ENCODE measurements at places on chromosomes 3 and 15.

DNA sequence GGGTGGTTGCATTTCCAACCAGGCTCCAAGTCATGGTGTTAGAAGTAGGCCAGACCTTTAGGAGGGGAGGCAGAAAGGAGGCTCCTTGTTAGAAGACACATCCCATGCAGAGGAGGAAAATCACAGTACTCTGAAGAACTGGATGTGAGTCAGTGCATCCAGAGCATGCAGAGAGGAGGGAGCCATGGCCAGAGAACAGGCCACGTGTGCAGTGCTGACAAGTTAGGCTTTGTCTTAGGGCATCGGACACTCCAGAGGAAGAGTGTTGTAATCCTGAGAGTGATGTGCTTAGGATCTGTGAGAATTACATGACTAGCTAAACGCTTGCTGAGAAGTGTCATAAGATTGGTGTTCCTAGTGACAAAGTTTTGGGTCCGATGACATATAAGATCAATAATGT, 456.5 kb upstream of the THRB start:
- DNase-seq: no peak

- DNase-seq: no peak
These were observed 747 bp downstream of the NSUN3 start for GRCh38 chr3:94063496-94064119.

GRCh38 chr3:31247850-31248562, 284.7 kb upstream of the STT3B start:
- no peak for DNase-seq

GRCh38 chr3:196081002-196081833, 672 bp downstream of the TFRC start:
- peak; percentile 35 for DNase-seq

- no peak for DNase-seq
These were observed 118.1 kb upstream of the SLC6A11 start for GRCh38 chr3:10697918-10698317.

DNA sequence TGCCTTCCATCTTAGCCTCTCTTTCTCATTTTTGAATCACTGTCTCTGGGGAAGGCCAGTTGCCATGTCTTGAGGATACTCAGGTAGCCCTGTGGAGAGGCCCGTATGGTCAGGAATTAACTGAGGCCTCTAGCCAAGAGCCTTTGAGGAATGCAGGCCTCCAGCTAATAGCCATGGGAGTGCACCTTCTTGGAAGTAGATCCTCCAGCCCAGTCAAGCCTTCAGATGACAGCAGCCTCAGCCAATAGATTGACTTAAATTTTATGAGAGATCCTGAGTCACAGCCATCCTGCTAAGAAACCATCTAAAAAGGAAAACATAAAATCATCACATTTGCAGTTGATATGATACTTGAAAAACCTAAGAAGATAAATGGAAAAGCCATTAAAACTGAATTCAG, 112.5 kb upstream of the BNIP2 start:
- DNase-seq: no peak

DNA sequence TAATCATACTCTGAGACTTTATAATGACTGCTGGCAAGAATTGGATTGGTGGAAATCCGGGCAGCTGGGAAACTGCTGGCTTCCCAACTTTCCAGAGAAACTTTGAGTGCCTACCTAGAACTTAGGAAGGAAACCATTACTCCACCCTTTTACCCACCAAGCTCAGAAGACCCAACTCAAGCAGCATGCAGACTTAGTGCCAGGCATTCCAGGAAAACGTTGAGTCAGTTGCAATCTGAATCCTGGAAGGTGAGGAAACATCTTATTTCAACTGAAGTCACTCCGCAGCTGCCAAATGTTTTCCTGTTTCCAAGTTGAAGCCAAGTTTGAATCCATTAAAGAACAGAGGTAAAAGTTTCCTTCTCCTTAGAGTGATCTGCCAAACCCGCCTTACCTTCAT, 126.5 kb downstream of the ZNF385D start:
- no peak for DNase-seq

GRCh38 chr3:72449551-72449950, 398.7 kb downstream of the SHQ1 start:
- DNase-seq: no peak

DNA sequence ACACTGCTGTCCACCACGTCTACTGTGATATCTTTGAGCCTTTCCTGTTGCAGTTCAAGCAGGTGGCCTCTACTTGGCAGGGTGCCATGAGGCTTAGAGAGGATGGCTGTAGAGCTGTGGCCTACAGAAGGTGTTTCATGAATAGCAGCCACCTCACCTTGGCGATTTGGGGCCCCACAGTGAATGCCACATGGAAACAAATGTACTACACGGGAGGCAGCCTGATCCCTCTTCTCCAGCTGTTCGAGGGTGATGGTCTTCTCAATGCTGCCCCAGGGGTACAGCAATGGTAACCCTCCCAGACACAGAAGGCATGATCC, 70.7 kb downstream of the FAM43A start:
- DNase-seq: no peak

- no peak for DNase-seq
These were observed 316.6 kb upstream of the ONECUT1 start for GRCh38 chr15:53106505-53107286.

- DNase-seq: no peak
These were observed 138.0 kb upstream of the MEF2A start for GRCh38 chr15:99427668-99428361.

DNA sequence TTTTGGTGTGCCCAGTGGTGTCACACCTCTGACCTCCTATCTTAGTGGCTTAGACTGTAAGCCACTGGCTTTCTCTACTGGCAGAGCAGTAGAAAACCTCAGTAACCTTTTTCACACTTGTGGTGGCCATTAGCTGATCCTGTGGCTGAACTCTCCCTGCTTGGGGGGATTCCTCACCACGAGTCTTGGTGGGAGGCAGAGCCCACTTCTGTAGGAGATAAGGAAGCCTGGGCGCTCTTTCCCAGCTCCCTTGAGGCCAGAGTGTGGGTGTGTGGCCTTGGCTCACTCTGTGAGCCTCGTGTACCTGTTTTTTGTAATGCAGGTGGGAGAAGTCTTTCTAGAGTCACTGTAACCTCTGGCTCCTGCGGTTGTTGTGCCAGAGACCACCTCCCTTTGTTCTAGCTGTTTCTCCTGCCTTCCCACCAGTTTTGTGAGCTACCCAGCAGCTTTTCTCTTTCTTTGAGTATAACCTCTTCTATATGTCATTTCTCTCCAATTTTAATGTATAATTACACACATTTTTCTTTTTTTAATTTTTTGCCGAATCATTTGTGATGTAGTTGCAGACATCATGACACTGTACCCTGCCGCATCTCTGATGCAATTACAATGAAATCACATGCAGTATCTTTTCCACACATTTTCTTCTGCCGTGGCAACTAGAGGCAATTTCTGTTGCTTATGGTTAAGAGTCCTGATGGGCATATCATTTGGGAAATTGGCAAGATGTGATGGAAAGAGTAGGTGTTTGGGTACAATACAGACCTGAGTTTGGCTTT, 13.8 kb downstream of the XCR1 start:
- no peak for DNase-seq

DNA sequence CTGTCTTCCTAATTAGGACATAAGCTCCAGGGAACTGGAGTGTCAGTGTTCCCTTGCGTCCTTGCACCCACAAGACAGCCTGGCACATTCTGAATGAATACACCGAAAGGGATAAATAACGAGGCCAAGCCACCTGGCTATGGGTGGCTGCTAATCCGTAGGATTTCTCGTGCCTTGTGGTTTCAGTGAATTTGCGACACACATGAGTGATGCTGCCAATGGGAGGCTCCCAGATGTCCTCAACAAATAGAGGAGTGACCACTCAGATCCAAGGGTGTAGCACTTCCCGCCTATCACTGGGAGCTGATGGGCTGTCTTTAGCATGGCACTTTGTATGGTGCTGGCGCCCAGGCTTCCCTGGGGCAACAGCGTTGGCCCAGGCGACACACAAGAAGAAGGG, 43.4 kb downstream of the APBA2 start:
- no peak for DNase-seq

DNA sequence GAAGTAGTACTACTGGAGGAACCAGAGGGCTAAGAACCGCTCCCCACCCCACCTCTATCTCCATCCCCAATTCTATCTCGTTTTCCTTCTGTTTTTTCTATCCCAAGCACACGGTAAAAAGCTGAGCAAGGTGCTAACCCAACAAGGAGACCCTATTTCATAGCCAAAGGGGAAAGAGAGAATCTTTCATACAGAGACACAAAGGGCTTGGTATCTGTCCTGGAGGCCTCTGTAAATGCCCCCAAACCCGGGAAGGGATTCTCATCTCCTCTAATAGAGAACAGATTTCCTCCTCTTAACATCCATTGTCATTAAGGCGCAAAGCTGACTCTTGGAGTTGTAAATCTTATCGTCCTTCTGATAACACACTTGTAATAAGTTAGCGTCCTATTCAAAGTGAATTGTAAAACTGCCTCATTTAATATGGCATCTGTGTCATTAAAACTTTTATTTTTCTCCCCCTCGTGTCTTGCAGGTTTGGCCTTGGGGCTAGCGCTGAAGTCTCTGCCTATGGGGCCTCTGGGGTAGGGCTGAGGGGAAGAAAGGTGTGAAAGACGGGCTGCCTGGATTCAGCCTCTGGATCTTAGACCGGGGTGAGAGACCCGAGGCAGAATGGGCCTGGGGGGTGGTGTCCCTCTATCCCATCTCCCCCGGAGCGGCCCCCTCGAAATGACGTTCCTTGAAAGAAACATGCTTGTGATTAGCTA, 12.1 kb downstream of the NR2F2 start:
- DNase-seq: no peak

- DNase-seq: no peak
These were observed 2.2 kb upstream of the INTS14 start for GRCh38 chr15:65612949-65613744.

GRCh38 chr3:161576311-161576710, 79.7 kb downstream of the OTOL1 start:
- DNase-seq: no peak

DNA sequence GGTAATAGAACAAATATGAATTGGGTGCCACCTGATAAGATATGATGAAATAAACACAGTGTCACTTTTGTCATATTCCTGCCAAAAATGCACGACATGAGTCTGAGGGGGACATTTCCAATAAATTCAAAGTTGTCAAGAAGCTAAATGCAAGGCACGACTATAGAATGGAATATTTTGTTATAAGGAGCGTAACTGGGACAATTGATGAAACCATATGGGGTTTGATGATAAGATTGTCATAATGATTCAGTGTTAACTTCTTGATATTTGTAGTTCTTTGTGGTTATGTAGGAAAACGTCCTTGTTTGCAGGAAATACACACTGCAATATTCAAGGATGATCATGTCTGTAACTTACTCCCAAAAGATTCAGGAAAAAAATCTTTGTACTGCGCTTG, 163.3 kb downstream of the MEX3B start:
- DNase-seq: no peak

GRCh38 chr3:25749031-25749581, 34.1 kb downstream of the NGLY1 start:
- no peak for DNase-seq

DNA sequence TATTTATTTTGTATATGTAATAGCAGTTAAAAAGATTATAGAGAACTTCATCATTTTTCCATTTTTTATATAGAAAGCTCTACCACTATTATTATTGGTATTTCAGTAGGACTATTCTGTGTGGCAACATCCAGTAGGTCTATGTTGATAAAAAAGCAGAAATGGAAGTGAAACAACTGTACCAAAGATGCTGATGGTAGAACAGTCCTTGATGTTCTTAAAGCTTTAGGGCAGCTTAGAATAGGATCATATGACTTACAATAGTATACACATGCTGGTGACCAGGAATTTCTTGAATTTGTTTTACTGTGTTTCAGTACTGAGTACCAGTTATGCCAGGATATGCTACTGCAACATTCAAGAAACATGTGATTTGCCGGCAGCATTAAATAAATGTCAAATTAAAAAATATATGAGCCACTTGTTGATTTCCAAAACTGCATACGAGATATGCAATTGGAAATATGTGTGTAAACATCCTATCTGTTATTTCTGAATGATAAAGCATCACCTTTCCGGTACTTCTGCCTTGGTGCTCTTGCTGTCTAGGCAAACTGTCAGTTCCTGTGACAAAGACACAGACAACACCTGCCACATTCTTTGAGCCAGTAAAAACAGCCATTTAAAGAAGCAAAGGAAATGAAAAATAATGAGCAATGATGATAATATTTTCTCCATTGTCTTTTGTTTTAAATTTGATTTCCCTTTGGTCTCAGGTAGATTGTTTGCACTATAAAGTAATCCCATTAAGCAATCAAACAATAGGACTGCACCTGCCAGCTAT, 649.2 kb downstream of the ZPLD1 start:
- DNase-seq: no peak

DNA sequence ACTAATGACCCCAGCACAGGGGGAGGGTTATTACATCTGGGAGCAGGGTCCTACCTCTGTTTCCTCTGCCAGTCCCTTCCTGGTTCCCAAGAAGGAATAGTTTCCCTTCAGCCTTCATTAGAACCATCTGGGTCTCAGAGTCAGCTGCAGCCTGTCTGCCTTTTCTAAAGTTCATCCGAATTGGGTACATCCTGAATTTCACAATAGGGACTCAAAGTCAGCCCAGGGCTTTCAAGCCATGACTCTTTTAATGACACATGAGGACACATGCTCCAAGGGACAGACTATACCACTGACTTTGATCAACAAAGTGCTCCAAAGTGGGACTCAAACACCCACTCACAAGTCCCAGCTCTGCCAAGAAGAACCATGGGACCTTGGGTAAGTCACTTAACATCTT, 12.7 kb upstream of the CRABP1 start:
- no peak for DNase-seq

- no peak for DNase-seq
These were observed 61.5 kb upstream of the FGD5 start for GRCh38 chr3:14757153-14757700.

DNA sequence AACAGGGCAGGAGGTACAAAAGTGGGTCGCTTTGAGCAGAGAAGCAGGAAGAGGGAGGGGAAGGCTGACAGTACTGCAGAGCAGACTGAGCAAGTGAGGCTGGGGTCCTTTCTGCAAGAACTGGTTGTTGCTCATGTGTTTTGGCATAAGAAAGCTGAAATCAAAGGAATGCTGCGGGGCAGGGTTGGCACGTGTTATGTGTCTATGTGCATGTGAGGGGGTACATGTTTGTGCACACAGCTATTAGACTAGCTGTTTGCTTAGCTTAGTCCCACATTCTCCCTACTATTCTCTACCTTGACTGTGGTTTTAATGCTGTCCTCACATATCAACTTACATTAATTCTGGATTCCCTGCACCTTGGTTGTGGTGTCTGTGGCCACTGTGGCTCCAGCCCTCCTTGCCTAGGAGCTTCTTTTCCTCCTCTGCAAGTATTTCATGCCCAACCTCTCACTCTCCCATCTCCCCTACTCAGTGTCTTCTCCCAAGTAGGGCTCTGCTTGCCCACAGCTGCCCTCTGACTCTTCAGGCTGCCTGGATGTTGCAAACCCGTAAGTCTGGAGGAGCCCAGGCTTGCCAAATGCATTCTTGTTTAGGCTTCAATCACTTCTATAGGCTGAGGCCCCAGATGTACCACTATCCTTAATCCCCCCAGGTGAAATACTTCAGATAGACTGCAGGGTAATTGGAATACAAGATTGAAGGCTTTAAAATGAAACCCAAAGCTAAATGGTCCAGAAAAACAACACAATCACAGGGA, 4.8 kb downstream of the TAGLN3 start:
- DNase-seq: no peak
